ENCODE measurements at places on chromosomes 3 and 15. TPM values are rescaled to one million over a fixed set of nuclear protein-coding genes. Genes with fewer than 3 reads are reported as not detected.
A peak's percentile ranks its signal among the peaks of the same experiment; 100 is the strongest.

HTR3D gene
- total RNA-seq: not detected

DNA sequence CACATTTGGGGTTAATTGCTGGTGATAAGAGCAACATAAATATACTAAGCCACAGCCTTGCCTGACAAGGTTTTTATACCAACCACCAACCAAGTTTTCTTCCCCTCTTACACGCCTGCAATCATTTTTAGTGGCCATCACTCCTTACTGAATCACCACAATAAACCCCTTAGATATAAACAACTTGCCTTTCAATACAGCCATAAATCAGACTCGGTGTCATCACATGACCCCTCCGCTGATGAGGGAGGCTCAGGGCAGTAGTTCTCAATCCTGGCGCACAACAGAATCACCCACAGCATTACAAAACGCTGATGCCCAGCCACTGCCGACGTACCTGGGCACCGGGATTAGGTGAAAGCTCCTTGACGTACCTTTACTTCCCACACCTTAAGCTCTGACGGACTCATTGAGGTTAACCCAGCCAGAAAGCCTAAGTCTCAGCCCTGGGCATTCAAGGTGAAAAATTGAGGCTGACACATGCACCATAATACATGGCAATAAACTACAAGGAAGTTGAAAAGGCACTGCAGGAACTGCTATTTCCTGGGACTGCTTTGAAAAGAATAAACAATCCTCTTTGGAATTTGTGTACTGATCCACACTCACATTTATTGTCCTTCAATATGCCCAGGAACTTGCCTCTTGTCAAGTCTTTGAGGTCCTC, 17.1 kb downstream of the ADCY5 start:
- no peak for DNase-seq

DNA sequence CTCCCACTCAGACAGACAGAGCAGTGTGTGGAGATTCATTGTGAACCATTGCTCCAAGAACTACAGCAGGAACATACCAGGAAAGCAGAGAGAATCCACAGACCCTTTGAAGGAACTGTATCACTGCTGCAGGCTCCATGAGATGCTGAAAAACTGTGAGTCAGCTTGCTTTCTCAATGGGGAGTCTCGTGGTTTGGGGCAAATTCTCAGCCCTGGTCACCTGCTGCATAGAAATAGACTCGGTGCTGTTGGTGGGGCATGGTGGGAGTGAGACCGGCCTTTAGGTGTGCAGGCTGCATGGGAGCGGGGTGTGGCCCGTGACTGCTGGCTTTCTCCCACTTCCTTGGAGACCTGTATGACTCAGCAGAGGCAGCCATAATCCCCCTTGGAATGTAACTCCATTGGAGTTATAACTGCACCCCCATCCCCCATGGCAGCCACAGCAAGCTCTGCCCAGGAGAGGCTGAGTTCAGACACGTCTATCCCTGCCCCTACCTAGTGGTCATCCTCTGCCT, 35.6 kb downstream of the ALCAM start:
- peak; percentile 14 for DNase-seq

DNA sequence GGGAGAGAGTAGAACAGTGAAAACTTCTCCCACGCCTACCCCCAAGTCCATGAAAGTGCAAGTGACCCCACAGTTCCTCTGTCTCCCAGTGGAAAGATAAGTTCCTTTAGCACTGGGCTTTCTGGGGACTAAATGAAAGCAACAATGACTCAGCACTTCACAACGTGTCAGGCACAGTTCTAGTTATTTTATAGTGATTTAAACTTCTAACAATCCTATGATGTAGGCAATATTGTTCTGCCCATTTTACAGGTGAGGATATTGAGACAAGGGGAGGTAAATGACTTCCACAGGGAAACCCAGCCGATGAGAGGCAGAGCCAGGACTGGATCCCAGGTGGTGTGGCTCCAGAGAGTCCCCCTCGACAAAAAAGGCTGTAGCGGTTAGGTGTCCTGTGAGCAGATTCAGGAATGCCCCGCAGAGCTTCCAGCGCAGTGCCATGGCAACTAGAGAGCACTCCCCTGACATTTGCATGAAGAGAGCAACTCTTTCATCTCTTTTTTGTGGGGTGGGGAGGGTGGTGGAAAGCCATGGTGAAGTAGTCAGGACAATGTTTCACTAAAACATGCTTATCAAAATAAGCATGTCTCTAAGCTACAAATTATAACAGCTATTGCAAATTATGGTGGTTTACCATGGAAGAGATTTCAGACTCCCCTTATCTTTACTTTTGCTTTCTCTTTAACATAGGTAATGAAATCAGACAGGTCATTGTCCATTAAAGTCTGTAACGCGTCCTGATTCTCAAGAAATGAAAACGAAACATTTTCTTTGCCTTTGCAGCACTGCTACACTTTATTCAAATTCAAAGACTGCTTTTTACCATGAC, 62.1 kb downstream of the NR2F2 start:
- DNase-seq: no peak

FGF7 gene
- total RNA-seq: 28.5 TPM

DNA sequence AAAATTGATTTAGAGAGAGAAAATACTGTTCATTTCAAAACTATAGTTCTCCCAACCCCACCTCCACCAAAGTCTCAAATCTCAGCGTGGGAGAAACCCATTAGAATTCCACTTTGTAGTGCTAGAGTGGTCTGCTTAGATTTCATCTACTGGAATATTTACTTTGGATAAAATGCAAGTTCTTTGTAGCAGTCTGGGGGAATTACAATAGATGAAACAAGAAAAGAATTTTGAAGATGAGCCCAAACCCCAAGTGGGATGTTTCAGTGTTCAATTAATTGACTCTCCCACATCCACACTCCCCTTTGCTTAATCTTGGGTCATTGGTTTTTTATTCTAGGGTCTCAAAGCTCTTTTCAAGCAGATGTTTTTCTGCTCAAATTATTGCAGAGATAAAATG, 97.8 kb downstream of the RPL22L1 start:
- no peak for DNase-seq

- DNase-seq: no peak
Measured at GRCh38 chr15:90465140-90465929, 64.4 kb upstream of the CRTC3 start.

PLA2G4E gene
- total RNA-seq: not detected

Data from heart left ventricle (tissue), 16 donors.